Activated CD4-positive, alpha-beta T cell treated with anti-CD3 and anti-CD28 coated beads, Interleukin-2, amount 50 U/mL, for 4 hours (primary cell): ENCODE measurements at places on chromosomes 2 and 18.

- DNase-seq, result no peak
Observed at GRCh38 chr18:3857544-3857943, 407.6 kb downstream of the TGIF1 start.

GRCh38 chr18:26593365-26594320, 45.3 kb upstream of the KCTD1 start:
- no peak for DNase-seq

DNA sequence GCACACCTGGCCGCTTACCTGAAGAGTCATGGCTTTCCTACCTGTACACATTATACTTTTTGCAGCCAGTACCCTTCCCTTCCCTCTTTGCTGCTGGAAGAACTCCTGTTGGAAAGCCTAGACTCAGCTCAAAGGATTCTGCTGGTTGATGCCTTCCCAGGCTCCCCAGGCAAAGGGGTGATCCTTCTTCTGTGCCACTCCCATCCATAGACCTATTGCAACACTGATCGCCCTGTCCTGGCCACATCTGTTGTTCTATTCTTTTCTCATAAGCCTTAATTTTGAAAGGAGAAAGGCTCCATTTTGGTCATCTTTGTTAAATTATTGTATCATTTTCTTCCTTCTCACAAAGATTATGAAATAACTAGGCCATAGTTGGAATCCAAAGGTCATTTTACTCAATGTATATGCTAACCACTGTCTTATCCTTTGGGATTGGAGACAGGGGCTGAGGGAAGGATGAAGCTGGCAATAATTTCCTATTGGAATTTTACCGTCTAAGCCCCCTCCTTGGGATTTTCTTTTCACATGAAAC, 3.4 kb upstream of the PRKCE start:
- no peak for DNase-seq

DNA sequence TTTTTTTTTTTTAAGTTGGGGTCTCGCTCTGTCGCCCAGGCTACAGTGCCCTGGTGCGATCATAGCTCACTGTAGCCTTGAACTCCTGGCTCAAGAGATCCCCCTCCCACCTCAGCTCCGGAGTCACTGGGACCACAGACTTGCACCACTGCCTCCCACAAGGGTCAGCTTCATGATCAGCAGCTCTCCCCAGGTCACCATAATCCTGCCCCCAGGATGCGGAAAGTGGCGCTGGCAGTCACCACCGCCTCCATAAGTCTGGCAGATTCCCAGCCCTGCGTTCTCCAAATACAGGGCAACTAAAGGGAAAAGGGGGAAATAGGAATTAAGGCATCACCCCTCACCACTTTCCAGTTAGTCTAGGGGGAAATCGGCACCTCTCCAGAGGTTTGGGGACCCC, 5.2 kb upstream of the ARID5A start:
- no peak for DNase-seq

DNA sequence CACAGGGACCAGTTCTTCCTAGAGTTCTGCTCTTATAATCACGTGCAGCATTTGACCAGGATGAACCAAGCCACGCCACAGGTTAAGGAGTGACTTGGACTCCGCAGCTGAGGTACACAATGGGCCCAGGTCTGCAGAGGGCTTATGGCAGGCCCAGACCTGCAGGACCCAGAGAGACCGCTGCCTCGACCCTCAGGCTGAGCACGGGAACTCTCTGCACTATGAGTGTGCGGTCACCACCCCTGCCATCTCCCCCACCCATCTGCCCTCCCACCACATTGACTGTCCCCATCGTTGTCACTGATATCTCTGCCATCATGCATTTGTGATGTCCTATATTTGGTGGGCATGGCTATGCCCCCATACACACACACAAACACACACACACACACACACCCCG, 45.7 kb upstream of the HPCAL1 start:
- DNase-seq, result no peak

GRCh38 chr2:147051248-147051647, 793.6 kb upstream of the ACVR2A start:
- no peak for DNase-seq

GRCh38 chr2:72993147-72993932, 76.0 kb downstream of the EMX1 start:
- peak; percentile 17 for DNase-seq

GRCh38 chr2:212097001-212097400, 441.6 kb downstream of the ERBB4 start:
- DNase-seq, result no peak

- no peak for DNase-seq
Observed at GRCh38 chr2:43569921-43570320, 25.9 kb downstream of the THADA start.

GRCh38 chr2:95232232-95232631, 24.9 kb downstream of the ZNF892 start:
- DNase-seq, result no peak

GRCh38 chr2:31831585-31831984, 179.2 kb downstream of the MEMO1 start:
- no peak for DNase-seq

GRCh38 chr2:155905657-155906056, 426.9 kb downstream of the NR4A2 start:
- DNase-seq, result no peak

GRCh38 chr2:126303113-126303512, 352.8 kb upstream of the GYPC start:
- no peak for DNase-seq
